Smooth muscle cell of trachea (primary cell): ENCODE measurements at places on chromosomes 4 and X. TPM values are rescaled to one million over a fixed set of nuclear protein-coding genes. Genes with fewer than 3 reads are reported as not detected.

CFAP299 gene
- total RNA-seq, result 8.1 and 8.6 TPM in 2 replicates

STATH gene
- not detected in 2 replicates for total RNA-seq

SPACA5 gene
- total RNA-seq, result not detected in 2 replicates

PIN4 gene
- total RNA-seq, result 6.5 and 15.6 TPM in 2 replicates

BEX5 gene
- not detected in 2 replicates for total RNA-seq

SOX3 gene
- 0.15 TPM in 1 of 2 replicates, not detected in the other for total RNA-seq

ASB9 gene
- total RNA-seq, result 1.2 and 2.5 TPM in 2 replicates

KIAA1210 gene
- not detected in 2 replicates for total RNA-seq

ART3 gene
- not detected in 2 replicates for total RNA-seq

CXCL3 gene
- 1.5 and 10.6 TPM in 2 replicates for total RNA-seq

C4orf36 gene
- 2.3 and 3.1 TPM in 2 replicates for total RNA-seq

SUPT20HL1 gene
- 0.15 and 0.17 TPM in 2 replicates for total RNA-seq

ATOH1 gene
- total RNA-seq, result not detected in 2 replicates

SMS gene
- 194 and 324 TPM in 2 replicates for total RNA-seq

LINC00632 gene
- total RNA-seq, result 1.7 and 7.3 TPM in 2 replicates

TMLHE gene
- 21.0 and 28.9 TPM in 2 replicates for total RNA-seq

SMIM31 gene
- total RNA-seq, result not detected in 2 replicates

DKC1 gene
- total RNA-seq, result 26.3 and 29.8 TPM in 2 replicates

VSIG1 gene
- not detected in 2 replicates for total RNA-seq

CT45A2 gene
- not detected in 2 replicates for total RNA-seq

MAGEA2B gene
- total RNA-seq, result not detected in 2 replicates

NRK gene
- total RNA-seq, result 0.17 and 0.87 TPM in 2 replicates

DUSP21 gene
- total RNA-seq, result not detected in 2 replicates
